Renal cortex interstitium (tissue), 15 donors: ENCODE measurements at places on chromosomes 3 and 15.
A peak's percentile ranks its signal among the peaks of the same experiment; 100 is the strongest.

- no peak for DNase-seq
Measured at GRCh38 chr15:56608140-56608778, 125.0 kb downstream of the ZNF280D start.

DNA sequence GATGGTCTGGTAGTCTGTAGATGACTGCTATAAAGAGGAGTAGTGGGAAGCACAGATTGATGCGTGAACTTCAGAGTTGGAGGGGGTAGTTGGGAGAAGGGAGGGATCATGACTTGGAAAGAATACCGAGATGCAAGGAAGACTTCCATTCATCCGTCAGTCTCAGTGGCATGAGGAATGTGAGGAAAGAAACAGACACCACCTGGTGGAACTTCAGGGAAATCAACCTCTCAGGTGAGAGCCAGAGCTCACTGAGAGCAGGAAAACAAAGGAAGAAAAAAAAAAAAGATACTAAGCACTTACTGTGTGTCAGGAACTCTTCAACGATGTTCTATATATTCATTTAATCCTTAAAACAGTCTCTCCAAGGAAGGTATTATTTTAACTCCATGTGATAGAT lies 172.4 kb downstream of the OXSM start:
- no peak for DNase-seq

- DNase-seq, result no peak
Measured at GRCh38 chr15:90497912-90498311, 31.8 kb upstream of the CRTC3 start.

DNA sequence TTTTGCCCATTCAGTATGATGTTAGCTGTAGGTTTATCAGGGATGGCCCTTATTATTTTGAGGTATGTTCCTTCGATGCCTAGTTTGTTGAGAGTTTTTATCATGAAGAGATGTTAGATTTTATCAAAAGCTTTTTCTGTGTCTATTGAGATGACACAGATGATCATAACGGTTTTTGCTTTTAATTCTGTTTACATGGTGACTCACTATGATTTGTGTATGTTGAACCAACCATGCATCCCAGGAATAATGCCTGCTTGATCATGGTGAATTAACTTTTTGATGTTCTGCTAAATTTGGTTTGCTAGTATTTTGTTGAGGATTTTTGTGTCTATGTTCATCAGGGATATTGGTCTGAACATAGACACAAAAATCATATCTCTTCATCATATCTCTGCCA lies 8.3 kb downstream of the GPR156 start:
- no peak for DNase-seq

GRCh38 chr3:48140336-48140757 lies 47.9 kb downstream of the CDC25A start:
- DNase-seq, result no peak

DNA sequence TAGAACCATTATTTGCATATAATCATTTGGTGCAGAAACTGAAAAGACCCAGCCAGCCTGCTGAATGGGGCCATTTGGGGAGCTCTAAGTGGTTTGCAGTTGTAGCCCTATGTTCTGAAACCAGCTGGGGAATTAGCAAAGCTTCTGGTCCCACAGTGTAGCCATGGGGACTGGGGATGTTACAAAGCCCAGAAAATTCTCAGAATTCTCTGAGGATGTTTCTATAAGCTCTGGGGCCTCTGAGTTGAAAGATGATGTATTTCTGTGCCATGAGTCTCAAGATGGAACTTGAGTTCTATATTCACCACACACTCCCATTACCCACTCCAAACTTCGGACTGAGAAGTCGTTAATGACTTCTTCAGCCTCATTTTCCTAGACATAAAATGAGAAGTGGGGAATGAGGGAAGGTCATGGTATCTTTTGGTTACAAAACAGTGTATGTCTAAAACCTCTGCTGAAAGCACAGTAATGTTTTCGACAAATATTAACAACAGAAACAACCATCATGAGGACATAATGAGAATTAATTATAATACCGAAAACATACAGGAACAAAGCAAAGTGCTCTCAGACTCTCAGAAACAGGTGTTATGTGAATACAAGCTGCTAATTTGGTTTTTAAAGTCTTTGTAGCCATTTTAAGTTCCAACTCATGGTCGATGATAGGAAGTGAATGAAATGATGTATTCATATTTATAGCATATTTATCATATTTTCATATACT lies 89.4 kb downstream of the RFTN1 start:
- no peak for DNase-seq

DNA sequence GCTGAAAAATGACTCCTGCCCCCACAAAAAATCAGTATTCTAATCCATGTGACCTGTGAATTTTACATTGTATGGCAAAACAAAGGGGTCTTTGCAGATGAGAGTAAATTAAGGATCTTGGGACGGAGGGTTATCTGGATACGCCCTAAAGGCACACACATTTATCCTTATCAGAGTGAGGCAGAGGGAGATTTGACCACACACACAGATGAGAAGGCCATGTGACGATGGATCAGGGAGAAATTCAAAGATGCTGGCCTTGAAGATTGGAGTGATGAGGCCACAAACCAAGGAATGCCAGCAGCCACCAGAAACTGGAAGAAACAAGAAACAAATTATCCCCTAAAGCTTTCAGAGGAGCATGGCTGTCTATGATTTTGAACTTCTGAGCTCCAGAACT lies 288.5 kb downstream of the XXYLT1 start:
- DNase-seq, result no peak

DNA sequence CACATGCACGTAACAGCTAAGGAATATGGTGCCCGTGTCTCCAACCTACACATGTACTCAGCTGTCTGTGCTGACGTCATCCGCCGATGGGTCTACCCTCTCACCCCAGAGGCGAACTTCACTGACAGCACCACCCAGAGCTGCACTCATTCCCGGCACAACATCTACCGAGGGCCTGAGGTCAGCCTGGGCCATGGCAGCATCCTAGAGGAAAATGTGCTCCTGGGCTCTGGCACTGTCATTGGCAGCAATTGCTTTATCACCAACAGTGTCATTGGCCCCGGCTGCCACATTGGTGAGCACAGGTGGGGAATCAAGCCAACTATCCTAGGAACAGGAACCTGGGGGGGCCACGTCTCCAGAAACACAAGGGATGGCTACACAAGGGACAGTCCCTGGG lies 5.3 kb downstream of the EIF2B5 start:
- DNase-seq, result no peak

- no peak for DNase-seq
Measured at GRCh38 chr3:184345317-184346144, 8.1 kb downstream of the FAM131A start.

GRCh38 chr3:136860541-136860940 lies 1.5 kb upstream of the NCK1 start:
- no peak for DNase-seq

DNA sequence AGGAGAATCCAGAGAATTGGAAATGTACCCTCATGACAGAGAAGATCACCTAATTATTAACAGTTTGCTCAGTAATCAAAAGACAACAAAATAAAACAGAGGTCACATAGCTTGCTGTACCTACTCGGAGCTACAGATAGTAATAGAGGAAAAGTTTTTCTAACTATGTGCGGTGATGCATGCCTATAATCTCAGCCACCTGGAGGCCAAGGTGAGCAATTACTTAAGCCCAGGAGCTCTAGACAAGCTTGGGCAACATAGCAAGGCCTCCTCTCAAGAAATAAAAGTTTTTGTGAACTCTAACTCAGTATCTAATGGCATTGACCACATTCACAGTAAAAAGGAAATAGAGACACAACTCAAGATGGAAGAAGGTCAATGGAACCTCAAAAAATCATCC lies 243.6 kb downstream of the ATP8B4 start:
- no peak for DNase-seq

DNA sequence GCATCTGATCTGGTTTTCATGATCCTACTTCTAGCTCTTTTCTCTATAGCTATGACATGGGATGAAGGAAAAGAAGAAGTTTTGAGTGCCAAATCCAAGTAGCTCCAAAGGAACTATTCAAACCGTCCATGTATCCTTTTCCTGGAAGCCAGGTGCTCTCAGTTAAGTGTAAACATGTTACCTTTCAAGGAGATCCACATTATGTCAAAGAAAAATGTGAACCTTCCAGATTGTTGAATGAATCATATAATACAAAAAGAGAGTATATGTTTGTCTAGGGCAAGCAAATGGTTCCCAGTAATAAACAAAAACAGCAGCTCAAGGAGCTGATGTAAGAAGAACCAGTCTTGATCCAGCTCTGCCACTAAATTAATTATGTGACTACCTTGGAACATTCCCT lies 534.9 kb downstream of the MAGI1 start:
- DNase-seq, result no peak

DNA sequence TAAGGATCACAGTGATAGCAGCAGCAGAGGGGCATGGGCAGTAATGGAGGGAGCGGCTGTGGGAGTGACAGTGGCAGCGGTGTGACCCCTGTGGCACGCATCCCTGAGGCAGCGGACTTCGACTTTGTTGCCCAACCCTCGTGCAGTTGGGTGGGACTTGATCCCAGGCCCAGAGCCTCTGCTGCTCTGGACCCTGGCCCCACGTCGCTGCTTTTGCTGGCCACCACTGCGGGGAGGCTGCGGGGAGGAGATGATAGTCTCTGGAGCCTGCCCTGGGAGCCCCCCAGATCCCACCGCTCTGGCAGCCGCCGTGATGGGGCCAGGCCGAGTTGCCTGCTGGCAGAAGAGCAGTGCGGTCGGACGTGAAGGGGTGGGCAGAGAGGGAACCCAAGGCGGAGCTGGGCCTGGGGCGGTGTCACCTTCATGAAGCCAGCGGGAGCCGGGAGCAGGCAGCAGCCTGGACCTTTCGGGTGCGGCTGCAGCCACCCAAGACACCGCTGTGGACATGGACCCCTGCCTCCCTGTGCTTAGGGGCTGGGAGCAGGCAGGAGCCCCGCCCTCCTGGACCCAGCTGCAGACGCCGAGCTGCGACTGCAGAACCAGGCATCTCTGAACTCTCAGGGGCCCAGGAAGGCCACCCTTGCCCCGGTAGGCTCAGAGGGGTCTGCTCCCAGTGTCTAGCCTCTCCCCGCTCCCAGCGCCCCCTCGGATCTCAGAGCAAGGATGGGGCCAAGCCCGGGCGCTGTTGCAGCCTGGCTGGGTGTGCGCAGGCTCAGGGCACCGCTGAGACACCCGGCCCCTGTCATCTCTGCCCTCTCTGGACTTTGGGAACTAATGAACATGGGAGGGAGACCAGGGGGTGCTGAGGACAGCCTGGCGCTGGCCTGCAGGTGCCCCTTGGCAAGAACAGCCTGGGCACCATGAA lies 38.3 kb downstream of the COMMD2 start:
- DNase-seq, result no peak

GRCh38 chr15:35439291-35439690 lies 106.7 kb downstream of the DPH6 start:
- no peak for DNase-seq

DNA sequence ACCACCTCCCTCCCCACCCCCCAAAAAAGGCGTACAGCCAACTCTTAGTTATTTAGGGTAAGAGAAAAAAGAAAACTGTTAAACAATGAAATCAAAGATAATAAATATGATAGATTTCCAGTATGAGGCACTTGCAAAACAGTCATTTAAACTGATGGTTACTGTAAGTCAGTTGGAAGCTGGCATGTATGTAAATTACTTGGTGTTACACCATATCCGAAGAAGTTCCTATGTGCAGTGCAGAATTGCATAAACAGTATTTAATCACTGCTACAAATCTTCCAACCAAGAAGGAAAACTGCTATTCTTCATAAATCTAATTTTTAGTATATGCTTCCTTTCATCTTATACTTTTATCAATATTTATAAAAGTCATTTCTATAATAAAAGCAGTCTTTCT lies 62.0 kb downstream of the LEO1 start:
- no peak for DNase-seq

GRCh38 chr3:48684480-48685143 lies 1.1 kb downstream of the NCKIPSD start:
- DNase-seq, result no peak

DNA sequence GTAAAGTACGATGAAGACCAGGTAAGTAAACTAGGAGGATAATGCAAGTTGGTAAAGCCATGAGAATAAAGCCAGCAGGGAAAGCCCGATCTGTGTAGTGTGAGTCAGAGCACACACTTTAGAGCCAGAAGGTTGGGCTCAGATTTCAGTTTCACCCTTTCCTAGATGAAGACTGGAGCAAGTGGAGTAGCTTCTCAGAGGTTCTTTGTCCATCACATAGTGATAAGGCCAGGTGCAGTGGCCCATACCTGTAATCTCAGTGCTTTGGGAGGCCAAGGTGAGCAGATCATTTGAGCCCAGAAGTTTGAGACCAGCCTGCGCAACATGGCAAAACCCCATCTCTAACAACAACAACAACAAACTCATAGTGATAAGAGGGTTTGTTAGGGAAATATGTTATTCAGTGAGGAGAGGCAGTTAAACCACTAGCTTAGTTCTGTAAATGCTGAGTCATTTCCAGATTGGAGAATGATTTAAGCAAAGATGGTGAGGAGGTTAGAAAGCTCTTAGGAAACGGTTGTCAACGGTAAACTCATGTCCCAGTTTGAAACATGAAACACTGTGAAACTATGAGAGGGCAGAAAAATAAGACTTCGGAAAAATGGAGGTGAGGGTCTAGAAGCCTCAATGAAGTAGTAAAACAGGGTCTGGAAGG lies 39.0 kb downstream of the IL12A start:
- no peak for DNase-seq

DNA sequence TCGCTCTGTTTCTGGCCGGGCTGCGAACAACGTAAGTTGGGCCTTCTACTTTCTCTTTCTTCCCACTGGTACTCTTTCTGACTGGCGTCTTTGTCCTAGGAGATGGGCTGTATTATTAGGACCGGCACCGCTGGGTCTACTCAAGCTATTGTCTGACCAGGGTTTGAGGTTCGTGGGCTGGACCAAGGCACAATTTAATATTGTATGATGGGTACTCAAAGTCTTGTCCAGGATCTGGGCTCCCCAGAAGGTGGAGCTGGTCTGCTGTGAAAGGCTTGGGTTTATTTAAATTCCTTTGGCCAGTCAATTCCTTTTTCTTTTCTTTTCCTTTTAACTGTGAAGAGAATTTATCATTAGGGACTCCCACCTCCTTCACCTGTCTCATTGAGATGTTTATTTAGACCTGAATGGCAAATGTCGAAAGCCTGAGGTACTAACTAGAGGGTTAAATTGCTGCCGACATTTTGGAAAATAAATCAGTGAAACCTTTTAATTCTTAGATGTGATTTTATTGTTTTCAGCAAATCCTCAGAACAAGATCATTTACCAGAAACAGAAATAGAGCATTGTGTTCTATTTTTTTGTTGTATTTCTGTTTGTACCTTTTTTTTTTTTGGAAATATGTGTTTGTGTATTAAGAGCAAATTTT lies 410 bp downstream of the LRRC49 start:
- peak; percentile 33 for DNase-seq

GRCh38 chr15:93261845-93262244 lies 172.8 kb upstream of the RGMA start:
- no peak for DNase-seq
